ENCODE measurements at places on chromosomes 3 and 15.

DNA sequence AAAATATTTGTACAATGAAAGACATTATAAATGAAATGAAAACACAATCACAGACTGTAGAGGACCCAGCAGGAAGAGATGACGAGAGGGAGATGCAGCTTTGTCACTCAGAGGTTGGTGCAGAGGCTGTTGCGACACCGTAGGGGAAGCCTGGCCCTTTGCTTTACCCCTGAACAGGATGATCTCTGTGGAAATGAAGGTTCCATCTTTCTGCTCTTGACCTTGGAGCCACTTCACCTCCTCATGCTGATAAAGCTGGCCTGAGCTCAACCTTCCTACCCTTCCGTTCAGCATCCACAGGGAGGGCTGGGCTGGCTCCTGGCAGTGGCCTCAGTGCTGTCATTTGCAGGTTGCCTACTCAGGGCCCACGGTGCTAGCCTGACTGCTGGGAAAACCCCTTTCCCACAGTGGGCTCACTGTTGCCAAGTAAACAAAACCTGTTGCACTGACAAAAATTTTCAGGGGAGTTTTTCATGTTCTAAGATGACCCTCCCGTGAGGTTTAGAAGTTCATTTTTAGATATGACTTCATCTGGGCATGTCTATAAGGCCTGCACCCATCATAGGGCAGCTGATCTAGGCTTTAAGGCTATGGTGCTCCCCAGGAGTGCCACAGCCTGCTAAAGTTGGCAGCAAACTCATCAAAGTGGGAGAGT lies 3.0 kb upstream of the CD80 start:
- peak; percentile 11 for DNase-seq

DNA sequence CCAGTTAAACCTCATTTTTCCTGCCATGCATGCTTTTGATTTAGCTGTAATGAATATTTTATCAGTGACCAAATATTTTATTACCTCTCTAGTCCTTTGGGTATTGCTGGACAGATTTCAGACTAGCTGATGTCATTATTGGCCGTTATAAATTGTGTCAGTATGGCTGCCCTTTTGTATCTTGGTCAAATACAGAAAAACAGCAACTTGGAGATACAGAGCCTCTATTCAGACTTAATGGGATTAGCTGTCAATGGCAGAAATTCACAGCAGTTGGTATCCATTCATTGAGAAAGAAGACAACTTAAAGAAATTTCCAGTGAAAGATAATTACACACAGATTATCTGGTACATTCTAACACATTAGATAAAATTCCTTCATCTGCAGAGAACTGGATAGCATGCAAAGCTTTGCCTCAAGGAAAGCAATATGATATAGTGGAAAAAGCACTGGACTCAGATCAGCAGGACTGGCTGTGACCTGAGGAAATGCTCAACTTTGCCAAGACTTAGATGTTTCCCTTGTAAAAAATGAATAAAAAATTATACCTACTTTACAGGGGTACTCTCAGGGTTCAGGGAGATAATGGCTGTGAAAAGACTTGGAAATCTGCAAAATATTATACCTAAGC lies 20.8 kb downstream of the COL6A6 start:
- DNase-seq, result no peak

GRCh38 chr3:105984837-105985236 lies 116.0 kb upstream of the CBLB start:
- DNase-seq, result no peak

- DNase-seq, result no peak
Measured at GRCh38 chr3:101261506-101261905, 58.9 kb downstream of the IMPG2 start.

DNA sequence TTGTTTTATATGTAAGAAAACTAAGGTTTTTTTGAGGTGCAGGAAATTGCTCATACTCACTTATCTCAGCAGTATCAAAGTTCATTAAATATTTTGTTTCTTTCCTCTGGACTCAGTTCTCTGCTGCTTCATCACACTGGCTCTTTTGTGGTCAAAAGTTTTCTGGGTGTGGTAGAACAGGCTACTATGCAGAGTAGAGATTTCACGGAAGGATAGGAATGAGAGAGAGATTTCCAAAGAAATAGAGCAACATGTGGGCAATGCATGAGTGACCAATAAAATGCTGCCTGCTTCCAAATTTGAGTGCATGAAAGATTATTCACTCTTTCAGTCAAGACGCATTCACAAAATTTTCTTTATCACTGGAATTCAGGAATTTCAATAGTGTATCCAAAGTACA lies 577.3 kb upstream of the SEMA6D start:
- DNase-seq, result no peak
